ENCODE measurements at places on chromosomes 5 and 9. TPM values are rescaled to one million over a fixed set of nuclear protein-coding genes. Genes with fewer than 3 reads are reported as not detected.

DNA sequence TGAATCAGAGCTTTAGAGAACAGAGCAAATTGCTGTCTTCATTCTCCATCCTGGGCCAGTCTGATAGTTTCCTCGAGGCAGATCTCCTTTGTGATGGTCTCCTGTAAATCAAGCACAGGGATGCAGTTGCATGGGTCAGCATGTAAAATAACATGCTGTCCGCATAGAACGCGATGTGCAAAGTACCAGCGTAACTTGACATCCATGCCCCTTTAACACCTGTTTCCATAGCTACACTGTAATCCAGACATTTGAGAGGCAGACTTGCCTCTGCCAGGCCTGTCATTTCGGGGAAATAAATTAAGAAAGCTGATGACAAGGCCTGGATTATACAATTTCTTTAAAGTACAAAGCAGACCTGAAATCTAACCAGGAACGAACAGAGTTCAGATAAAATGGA, 413.5 kb downstream of the TLE4 start:
- no peak for DNase-seq

DNA sequence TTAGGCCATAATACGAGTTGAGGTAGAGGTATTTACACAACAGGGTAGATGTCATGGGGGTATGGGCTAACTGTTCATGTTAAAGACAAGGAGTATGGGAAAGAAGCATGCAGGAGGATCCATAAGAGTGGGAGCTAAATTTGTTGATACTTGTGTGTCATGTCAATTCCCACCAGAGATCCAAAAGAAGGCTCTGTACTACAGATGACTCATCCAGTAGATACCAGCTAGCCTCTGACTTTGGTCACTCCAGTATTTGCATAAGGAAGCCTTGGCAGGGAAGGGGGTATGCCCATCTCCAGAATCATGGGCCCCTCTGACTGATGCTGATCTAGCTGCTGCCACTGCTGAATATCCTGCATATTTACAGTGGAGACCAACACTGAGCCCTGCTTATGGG, 743.7 kb upstream of the GRAMD2B start:
- DNase-seq, result no peak

DNA sequence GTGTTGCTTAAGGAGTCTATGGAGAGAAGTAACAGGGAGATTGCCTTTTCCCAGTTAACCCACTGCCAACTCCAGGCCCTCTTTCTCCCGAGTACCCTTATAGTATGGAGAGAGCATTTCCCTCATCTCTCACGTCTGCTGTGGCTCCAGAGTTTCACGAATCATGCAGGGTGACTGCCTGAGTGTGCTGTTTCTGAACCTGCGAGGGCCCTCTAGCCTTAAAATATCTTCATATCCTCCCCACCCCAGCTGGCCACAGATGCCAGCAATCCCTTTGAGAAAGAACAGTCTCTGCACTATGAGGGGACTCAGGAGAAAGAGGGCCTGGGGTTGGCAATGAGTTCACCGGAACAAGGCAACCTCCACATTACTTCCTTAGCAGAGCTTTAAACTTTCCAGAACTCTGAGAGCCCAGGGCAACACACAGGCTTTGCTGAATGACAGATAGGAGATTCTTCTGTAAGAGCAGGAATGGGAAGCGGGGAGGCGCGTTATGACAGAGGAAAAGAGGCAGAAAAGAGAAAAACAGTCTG, 81.6 kb upstream of the ANKH start:
- DNase-seq, result no peak

DNA sequence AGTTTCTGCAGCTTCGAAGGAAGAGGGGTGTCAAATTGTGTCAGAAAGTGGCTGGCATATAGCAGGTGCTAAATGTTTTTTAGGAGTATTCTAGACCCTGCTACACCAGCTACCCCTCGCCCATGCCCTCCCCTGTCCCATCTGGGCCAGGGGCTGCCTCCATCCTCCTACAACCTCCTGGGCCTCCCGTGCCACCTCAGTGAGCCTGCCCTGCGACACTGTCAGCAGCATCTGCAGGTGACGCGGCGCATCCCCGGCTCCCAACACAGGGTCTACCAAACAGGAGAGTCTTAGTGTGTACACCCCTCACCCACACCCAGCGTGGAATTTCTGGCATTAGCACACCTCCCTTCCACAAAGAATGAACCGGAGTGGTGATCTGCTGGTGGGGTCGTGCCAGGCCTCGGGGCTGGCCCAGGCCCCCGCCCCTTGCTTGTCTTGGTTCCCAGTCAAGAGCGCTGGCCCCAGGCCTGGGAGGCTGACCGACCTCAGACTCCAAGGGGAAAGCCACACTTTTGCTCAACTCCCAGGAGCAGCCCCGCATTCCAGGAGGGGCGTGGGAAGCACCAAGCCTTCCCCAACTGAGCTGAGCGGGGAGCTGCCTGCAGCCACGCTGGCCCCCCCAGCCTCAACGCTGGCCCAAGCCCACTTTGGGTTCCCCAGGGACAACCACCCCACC, 55.2 kb downstream of the NEURL1B start:
- peak; percentile 25 for DNase-seq

DNA sequence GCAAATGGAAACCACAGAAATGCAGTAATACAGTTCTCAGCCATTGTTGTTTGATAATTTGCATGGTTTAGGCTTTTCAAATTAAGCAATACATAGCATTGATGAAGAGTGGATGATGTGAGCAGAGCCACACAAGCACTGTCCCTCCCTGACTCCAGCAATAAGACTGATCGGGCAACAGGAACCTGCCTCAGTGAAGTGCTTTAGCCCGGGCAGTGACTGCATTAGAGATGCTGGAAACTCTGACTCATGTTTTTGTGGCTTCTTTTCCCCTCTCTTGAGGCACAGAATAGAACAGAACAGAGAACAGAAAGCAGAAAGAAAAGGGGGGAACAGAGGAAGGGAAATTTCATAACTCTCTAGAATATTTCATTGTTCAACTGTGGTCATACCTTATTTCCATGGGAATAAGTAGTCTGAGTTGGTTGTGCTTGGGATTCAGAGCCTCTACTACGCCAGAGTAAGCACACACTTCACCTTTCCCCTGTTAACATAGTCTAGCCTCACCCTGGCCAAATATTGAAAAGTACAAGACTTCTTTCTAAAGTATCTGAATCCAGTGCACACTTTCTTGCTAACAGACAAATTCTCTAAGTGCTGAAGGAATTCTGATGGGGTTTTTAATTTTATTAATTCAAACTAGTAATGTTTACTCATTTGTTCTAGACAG, 164.8 kb upstream of the VCAN start:
- DNase-seq, result peak; percentile 91

GRCh38 chr5:164360589-164360988, 855.2 kb downstream of the MAT2B start:
- peak; percentile 20 for DNase-seq

GRCh38 chr9:4788703-4789102, 4.0 kb upstream of the RCL1 start:
- DNase-seq, result no peak

DNA sequence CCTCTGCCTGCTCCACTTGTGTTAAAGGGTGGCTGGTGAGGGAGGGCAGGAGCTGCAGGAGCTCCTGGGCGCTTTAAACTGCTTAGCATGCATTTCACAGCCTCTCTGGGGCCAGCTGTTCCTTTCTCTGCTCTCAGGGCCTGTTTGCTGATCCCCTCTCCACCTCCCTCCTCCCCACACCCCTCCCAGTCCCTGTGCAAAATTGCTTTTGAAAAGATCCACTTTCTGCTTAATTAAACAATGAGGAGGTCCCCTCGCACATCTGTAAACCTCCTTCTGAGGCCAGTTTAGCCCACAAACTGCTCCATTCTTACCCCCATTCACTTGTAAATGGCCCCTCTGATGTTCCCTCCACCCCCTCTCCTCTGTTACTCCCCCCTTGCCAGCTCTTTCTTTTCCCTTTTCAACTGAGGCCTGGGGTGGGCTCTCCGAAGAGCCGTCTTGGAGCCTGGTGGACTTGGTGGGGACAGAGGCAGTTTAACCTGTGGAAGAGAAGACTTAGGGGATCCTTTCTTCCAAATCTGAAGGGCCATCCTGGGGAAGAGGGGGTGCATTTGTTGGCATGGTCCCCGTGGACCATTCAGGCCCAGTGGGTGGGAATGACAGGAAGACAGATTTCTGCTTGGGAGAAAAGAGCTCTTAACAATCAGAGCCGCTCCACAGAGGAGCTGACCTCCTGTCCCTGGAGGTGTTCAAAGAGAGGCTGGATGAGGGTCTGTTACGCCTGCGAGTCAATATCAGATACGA, 12.0 kb downstream of the URM1 start:
- DNase-seq, result no peak

DNA sequence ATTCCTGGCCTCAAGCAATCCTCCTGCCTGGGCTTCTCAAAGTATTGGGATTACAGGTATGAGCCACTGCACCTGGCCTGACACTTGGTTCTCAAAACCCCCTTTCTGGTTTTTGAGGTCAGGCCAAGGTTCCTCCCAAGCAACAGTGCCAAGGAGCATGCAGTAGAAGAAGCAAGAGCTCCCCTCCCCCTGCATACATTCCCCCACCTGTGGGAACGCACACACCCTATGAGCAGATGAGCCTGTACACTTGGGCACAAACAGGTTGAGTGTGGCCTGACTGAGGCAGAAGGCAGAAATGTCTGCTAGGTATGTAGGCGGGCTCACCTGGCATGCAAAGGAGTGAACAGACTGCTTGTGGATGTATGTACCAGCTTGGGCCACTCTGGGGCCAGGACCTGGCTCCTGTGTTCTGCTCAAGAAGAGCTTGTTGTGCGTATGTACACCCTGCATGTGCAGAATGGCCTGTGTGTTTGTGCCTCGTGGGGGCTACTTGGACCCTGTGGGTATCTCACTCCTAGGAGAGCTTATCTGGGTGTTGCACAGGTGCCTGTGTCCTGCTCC, 1.7 kb downstream of the GPRIN1 start:
- DNase-seq, result no peak

- no peak for DNase-seq
These were observed 2.0 kb downstream of the CTNNA1 start for GRCh38 chr5:138755084-138755748.

KCNT1 gene
- total RNA-seq, result not detected

THBS4 gene
- total RNA-seq, result 1.5 TPM

HBEGF gene
- total RNA-seq, result 1.8 TPM

ZBTB26 gene
- 5.1 TPM for total RNA-seq

Measured in fibroblast of lung (primary cell).